Astrocyte (in vitro differentiated cells and primary cell): ENCODE measurements at places on chromosomes 12 and 14.

DNA sequence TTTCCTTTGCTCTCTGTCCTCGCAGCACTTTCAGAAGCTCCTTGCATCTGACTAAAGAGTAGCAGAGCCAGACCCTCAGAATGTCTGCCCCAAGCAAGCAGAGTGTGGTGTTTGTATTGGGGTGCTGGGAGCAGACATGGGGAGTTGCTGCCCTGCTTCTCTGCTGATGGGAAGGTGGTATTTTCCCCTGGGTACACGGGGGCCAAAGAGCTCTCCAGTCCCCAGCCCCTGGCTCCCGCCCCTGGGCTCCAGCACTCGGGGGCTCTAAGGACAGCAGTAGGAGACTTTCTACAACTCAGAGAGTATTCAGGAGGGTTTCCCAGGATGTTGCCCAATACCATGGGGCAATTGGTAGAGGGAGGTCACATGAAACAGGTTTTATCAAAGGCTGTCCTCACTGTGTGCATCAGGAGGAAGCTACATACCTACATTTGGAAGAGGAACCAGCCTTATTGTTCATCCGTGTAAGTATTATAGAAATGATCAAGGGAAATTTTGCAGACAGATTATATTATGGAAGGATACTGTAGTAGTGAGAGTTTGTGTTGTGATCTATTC lies 50.3 kb downstream of the DAD1 start:
- DNase-seq = no peak

GRCh38 chr12:57119294-57120085 lies 8.3 kb upstream of the STAT6 start:
- DNase-seq = no peak

GRCh38 chr12:57936513-57936883 lies 4.9 kb upstream of the ATP23 start:
- no peak for DNase-seq

DNA sequence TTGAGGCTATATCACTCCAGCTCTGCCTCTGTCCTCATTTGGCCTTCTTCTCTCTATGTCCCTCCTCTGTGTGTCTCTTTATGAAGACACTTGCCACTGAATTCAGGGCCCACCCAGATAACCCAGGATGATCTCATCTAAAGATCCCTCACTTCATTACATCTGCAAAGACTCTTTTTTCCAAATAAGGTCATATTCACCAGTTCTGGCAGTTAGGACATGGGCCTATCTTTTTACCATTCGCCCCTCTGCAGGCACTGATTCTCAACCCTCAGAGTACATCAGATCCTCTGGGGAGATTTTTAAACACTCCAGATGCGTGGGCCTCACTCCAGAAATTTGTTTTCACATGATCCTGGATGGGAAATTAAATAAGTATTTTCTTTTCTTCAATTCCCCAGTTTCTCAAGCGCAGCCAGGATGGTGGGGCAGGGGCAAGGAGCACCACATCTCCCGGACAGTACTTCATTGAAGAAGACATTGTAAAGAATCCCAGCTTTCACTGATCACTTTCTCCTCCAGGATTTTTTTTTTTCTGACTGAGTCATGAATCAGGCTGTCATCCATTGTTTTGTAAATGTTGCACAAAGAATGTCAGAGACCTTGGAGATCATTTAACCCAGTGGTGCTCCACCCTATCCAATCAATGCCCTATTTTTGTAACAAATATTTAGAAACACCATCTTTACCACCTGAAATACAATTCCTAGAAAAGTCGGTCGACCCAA lies 27.4 kb downstream of the CRACR2A start:
- DNase-seq = no peak

DNA sequence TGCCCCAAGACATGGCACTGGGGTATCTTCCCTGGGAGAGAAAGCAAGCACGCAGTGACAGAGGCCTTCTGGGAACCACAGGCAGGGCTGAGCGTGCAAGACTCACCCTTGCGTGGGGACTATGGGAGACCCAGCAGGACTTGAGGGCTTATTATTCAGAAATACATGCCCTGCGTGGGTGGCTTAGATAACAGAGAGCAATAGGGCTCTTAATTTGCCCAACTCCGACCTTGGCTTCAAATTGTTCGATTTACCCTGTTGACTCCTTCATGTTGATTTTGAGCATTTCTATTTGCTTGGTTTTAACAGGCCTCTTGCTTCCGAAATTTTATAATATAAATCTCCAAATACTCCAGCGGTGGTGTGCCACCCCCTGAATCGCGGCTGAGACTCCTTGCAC lies 5.1 kb upstream of the SERPINA1 start:
- DNase-seq = no peak

GRCh38 chr12:125105600-125105999 lies 40.4 kb downstream of the AACS start:
- DNase-seq = no peak

DNA sequence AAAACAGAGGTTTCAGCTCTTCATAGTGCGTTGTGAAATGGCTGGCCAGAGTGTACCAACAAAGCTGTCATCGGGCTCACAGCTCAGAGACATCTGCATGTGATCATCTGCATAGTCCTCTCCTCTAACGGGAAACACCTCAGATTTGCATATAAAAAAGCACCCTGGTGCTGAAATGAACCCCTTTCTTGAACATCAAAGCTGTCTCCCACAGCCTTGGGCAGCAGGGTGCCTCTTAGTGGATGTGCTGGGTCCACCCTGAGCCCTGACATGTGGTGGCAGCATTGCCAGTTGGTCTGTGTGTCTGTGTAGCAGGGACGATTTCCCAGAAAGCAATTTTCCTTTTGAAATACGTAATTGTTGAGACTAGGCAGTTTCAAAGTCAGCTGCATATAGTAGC lies 14.3 kb upstream of the PAPLN start:
- no peak for DNase-seq

GRCh38 chr14:56322531-56322930 lies 204.3 kb downstream of the PELI2 start:
- DNase-seq = no peak
